ENCODE measurements at places on chromosomes 4 and X. TPM values are rescaled to one million over a fixed set of nuclear protein-coding genes. Genes with fewer than 3 reads are reported as not detected.

DNA sequence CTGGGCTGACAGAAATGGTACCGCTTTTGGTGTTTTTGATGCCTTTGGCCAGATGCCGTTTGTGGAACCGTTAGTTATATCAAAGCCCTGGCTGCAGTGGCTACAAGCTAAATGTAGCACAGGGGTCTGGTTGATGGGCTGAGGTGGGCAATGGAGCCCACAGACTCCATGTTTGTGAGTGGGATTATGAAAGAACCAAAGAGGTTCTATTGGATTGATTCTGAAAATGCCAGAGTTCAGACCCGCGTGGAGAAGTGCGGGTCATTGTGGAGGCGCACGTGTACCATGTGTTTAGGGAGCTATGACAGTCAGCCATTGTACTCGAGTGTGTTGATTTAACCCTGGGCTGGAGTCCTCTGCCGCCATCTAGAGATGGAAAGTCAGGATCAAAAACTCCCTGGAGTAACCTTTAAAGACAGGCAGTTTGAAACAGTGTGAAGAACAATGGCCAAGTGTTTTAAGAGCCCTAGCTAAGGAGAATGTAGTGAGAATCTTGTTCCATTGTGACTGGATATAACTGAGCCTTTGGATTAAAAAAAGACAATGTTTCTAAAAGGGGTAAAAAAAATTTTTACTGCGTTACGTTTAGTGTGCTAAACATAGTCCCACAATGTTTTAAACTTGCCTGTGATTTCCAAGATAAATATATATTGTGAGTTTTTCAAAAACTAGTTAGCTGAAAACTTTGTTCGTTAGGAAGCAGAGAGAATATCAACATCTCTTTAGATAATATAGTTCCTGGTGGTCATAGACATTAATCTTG is 12.7 kb downstream of the ART3 start:
- DNase-seq, result peak; percentile 88

GRCh38 chr4:141636082-141636770 is at the start of gene IL15:
Gene IL15, plus strand, starts transcription at chr4:141636583. Its CDS starts 82,882 bp downstream, at chr4:141719465.
- no peak for DNase-seq

GRCh38 chr4:149784018-149784417 is 31.6 kb downstream of the IQCM start:
- DNase-seq, result no peak

MAGEB1 gene
- total RNA-seq, result not detected

Measured in dorsolateral prefrontal cortex (tissue), 122 donors.